ENCODE measurements at places on chromosomes 13 and 19.
A peak's percentile ranks its signal among the peaks of the same experiment; 100 is the strongest.

- DNase-seq, result no peak
Observed at GRCh38 chr13:36685927-36686326, 12.1 kb downstream of the SERTM1 start.

DNA sequence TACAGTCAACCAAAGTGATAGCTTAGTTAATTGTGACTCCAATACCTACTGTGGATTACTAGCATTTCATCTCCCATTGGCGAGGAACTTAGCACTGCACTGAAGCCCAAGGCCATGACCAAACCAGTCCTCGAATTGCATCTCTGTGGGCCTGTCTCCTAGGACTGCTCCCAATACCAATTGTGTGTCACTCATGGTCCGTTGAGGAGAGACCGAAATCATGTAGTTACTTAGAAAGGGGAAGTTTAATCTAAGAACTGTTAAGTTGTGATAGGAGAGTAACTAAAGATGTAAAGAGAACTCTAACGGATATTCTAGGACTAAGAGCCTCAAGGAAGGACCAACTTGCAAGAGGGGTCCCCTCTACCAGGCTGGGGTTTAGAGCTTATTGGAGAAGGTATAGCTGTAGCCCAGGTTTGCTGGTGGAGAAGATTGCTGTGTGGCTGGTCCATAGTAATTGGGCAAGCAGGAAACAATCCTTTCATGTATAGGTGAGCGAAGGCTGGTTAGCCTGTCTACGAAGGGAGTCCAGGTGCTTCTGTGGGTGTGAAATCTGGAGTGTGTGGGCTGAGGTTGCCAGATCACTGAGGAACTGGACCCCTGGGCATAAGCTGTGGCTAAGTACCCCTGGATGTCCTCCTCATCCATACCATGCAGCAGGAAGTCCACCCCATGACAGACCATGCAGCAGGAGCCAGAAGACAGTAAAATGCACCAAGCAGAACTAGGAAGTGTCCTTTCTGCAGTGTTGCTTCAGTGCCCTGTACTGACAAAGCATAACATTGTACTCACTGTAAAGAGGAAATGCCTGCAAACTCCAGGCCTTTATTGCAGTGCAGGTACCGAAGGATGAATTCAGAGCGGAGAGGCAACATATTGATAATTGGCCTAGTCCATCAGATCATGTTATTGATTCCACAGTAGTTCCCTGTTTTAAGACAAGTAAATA lies 30.8 kb downstream of the DNAJC3 start:
- no peak for DNase-seq

DNA sequence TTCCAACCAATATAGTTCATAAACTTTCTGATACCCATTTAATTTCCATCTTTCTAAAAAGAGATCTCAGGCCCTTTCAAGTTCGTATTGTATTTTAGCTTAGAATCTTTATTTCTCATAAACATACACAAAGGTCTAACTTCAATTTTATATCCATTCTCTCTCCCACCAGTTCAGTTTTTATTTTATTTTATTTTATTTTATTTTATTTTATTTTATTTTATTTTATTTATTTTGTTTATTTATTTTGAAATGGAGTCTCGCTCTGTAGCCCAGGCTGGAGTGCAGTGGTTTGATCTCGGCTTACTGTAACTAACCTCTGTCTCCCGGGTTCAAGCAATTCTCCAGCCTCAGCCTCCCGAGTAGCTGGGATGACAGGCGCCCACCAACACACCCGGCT lies 552.8 kb downstream of the SLITRK5 start:
- DNase-seq, result no peak

DNA sequence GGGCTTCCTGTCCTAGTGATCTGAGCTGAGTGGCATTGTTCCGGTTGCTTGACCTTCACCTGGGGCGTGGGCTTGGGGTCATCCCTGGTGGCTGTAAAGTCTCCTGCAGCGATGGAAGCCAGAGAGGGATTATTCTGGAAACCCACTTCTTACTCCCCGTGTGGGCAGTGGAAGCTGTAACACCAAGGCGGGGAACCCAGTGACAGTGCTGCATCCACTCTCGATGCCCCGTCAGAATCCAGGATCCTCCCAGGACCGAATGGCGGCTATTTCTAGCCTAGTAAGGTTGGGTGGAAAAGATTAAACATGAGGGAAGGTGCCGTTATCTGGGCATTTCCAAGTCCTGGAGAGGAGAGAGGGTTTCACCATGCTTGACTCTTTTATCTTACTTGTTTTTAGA lies 280.6 kb downstream of the ZNF536 start:
- DNase-seq, result no peak

DNA sequence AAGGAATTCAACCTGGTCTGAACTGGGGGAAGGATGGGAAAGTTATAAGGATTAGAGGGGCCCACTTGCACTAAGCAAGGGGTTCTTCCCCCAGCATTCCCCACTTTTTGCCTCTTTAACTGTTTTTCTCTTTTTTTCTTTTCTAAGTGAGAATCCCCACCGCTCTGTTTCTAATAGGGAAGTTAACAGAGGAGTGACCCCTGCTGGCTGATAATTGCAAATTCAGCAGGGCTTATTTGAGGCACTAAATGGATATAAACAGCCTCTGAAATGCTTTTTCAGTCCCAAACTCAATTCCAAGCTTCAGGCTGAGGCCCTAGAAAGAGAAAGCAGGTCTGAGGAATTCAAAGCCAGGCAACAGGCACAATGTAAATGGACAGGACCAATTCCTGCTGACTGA lies 38.2 kb upstream of the CEACAM21 start:
- no peak for DNase-seq

- DNase-seq, result no peak
Observed at GRCh38 chr13:110170882-110171281, 136.1 kb downstream of the COL4A1 start.

DNA sequence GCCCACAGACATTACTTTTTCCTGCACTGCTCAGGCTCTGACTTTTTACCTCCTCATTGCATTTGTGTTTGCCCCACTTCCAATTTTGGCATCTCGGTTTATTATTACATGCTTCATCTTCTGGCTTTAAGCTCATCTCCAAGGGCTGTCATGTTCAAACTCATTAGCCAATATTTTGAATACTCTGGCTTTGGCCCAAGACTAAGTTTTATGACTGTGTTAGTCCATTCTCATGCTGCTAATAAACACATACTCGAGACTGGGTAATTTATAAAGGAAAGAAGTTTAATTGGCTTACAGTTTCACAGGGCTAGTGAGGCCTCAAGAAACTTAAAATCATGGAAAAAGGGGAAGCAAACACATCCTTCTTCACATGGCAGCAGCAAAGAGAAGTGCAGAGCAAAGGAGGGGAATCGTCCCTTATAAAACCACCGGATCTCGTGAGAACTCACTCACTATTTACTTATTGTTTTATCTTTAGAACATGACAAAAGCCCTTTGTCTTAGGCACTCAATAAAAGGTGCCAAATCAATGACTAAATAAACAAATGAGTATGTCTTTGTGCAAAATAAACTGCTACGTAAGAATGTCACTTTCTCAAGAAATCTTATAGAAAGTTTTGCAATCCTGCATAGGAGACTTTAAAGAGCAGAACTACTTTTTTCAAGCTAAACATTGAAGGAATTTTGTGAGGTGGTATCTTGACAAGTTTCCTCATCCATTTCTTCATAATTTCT lies 233.4 kb upstream of the SPRY2 start:
- DNase-seq, result no peak

GRCh38 chr19:10111405-10111811 lies at the start of gene P2RY11:
P2RY11 (plus strand) TSS chr19:10111693; CDS start chr19:10111722, 29 bp downstream.
- DNase-seq, result no peak

- DNase-seq, result no peak
Observed at GRCh38 chr19:5166262-5166661, 174.3 kb downstream of the PTPRS start.

- no peak for DNase-seq
Observed at GRCh38 chr19:33349319-33350289, 23.9 kb upstream of the CEBPG start.

DNA sequence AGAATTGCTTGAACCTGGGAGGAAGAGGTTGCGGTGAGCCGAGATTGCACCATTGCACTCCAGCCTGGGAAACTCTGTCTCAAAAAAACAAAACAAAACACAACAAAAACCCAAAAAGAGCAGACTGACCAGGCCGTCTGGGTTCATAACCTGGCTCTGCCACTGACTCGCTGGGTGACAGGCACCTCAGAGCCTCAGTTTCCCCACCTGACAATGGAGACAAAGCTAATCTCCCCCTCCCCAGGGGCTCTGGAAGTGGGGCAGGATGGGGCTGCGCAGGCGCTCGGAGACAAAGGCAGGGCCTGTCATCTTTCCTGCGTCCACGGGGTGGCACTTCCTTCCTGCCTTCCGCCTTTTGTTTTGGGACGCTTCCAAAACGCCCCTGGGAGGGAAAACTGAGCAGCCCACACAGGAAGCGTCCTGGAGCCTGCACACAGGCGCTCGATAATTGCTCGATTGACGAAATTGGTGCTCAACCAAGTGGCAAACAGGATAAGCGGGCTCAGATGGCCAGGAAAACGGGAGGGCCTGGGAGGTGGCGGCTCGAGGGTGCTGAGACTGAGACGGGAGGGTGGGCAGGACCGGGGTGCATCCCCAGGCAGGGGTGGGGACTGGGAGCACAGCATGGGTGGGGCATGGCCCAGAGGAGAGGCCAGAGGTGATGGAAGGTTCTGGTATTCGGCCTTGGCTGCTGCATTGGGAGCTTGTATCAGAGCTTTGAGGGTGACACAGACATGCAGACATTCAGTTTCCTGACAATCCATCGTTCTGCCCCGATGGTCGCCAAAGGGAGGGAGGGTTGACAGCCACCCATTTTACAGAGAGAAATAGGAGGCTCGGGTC lies 17.8 kb downstream of the SPC24 start:
- DNase-seq, result peak; percentile 26

DNA sequence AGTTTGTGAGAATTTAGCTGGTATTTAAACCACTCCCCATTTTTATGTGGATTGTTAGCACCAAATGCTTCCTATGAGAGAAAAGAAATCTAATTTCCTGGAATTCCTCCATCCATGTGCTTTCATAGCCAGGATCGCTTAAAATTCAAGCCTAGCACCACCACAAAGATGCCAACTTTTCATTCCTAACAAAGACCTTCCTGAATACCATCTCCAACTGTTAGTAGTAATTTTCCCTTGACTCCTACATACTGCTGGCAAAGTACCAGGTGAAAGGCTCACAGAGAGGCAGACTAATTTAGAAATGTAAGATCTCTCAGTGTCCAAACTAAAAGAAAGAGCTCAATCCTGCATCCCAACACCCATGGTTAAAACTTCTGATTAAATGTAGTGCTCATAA lies 386.3 kb downstream of the KCTD12 start:
- DNase-seq, result no peak

DNA sequence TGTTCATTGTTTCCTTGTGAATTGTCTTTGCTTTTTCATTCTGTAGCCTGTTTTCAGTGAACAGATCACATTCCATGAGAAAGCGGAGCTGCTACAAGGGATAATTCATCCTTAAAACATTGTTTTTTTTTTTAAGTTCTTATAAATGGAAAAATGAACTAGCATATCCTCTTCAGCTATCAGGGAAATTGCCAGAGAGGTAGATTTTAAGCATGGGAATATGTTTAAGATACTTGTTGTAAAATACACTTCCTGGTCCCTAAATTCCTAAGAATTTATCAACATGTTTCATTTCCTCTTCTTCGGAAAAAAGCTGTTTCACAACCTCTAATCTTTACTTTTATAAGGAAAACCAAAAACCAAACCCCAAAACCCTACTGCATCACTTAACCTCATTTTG lies 238.0 kb downstream of the POSTN start:
- no peak for DNase-seq

GRCh38 chr19:13840305-13841085 lies 36.4 kb upstream of the NANOS3 start:
- no peak for DNase-seq

DNA sequence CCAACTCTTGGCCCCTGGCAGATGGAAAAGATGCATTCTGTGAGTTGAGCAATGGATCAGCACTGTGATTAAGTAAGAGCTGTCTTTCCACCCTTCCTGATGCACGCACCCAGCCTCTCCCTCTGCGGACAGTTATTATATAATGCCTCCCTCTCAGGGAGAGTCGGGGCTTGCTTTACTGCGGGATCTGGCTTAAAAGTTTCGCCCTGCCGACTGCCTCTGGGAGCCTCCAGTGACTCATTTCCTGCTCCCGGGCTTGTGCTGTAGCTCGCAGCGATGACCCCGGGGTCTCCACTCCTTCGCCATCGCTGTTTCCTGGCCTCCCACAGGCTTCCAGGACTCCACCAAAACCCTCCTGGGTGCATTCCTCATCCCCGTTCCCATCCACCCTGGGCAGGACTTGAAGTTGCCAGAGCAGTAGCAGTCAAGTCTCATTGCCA lies 107.4 kb upstream of the SLC7A1 start:
- DNase-seq, result no peak

DNA sequence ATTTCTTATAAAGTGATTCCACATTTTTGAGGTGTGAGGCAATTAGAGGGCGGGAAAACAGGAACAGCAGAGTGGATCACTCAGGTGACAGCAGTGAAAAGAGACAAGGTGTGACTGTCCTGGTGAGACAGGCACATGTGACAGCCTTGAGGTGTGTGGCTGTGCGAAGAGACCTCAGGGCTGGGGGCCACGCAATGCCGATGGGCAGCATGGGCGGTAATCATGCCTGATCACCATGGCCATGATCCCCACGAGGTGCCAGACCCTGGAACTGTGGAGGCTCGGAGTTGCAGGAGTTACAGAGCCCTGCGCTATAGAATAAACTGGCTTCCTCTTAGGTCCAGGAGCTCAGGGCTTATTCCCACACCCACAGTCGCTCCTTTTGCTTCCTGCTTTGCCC lies 2.0 kb downstream of the SPACA6 start:
- no peak for DNase-seq

DNA sequence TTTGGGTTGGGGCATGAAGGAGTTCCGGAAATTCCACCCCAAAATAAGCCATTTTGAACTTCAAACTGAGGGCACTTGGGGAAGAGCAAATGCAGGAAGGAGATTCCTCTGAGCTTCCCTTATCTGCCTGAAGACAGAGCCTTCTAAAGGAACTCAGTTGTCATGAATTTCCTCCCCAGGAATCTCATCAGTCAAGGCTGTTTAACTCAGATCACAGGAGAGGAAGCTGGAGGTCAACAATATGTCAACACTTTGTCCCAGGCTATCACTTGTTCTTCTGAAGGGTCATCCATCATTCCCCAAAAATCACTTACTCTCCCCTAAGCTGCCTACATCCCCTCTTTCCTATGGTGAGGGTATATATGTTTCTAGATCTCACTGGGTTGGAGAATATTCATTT lies 26.0 kb upstream of the CHST8 start:
- DNase-seq, result no peak

- DNase-seq, result no peak
Observed at GRCh38 chr19:49094505-49095482, 9.5 kb downstream of the SNRNP70 start.

- no peak for DNase-seq
Observed at GRCh38 chr19:49712397-49712859, 21.5 kb downstream of the CPT1C start.

GRCh38 chr13:93298713-93299112 lies 72.1 kb downstream of the GPC6 start:
- no peak for DNase-seq

All from activated T-helper 9 cell treated with anti-CD3 and anti-CD28 coated beads, Interleukin-2, amount 50 U/mL, for 16 hours (primary cell).